ENCODE measurements at places on chromosomes 16 and 17.

DNA sequence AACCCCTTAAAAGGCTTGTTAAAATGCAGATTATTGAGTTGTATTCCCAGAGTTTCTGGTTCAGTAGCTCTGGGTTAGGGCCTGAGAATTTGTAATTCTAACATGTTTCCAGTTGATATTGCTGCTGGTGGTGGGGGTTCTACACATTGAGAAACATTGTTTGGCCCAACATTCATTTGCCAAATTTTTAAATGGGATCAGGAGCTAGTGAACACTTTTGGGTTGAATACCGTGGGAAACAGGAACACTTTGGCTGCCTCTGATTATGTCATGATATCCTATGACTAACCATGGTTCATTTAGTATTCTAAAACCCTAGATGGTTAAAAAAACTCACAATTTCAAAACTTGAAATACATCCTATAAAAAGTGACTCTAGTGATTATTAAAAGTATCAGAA, 89.3 kb downstream of the RPGRIP1L start:
- DNase-seq = no peak

DNA sequence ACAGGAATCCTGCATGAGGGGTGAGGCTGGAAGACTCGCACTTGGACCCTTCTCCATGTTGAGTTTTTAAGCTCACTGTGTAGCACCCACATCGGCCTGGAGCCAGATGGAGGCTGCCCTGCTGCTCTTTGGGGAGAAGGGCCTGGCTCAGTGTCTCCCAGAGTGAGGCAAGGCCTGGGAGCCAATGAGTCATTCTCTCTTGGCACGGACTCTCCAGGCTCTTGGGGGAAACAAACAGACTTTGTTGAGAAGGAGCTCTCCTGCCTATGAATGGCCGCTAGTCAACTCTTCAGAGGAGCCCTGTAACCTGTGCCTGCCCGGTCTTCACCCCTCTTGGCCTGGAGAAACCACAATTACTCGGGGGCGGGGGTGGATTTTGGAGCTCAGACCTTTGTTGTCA, 50.8 kb upstream of the MAF start:
- DNase-seq = no peak

DNA sequence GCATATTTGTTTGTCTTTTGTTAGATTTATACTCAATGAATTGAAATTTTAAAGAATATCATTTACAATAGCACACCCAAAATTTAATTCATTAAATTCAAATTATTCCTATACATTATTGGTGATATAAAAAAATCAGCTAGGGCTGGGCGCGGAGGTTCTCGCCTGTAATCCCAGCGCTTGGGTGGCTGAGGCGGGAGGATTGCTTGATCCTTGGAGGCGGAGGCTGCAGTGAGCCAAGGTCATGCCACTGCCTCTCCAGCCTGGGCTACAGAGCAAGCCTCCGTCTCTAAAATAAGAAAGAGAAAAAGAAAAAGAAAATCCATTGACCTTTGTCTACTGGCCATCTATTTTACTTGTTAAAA, 4.5 kb upstream of the PRDM7 start:
- DNase-seq = no peak

DNA sequence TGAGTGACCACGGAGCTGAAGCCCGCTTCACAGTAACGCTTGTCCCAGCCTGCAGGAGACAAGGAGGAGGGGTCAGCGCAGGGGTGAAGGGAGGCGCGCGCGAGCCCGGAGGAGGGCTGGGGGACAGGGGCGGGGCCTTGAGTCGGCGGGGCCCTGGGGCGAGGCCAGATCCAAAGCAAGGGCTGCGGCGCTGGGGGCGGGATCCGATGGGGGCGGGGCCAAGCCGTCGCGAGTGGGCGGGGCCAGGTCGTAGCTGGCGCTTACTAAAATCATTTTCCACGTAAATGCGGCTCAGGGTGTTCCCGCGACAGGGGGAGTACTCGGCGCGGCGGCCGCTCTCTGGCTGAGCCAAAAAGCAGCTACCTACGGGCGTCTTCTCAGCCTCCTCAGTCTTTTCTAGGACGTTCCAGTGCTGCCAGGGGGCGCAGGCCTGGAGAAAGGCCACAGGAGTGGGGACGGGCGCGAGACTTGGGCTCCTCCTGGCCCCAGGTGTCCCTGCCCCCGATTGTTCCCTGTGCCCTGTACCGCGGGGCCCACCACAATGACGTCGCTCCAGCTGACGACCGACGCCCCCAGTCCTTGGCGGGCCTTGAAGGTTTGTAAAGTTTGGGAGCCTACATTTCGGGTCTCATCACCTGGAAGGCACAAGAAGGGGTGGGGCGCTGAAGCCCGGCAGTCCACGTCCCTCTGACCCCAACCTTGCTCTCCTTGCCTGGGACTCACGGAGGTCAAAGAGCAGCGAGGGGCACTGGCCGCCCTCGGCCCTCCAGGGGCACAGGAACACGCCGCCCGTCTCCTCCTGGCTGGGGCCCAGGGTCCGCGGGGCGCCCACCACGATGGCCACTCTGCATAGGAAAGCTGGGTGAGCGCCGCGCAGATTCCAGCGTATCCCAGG, 3.9 kb downstream of the ITGA2B start:
- no peak for DNase-seq

GRCh38 chr17:50635982-50636803, 1.5 kb downstream of the ABCC3 start:
- no peak for DNase-seq

GRCh38 chr16:72884037-72884436, 163.9 kb downstream of the ZFHX3 start:
- no peak for DNase-seq

DNA sequence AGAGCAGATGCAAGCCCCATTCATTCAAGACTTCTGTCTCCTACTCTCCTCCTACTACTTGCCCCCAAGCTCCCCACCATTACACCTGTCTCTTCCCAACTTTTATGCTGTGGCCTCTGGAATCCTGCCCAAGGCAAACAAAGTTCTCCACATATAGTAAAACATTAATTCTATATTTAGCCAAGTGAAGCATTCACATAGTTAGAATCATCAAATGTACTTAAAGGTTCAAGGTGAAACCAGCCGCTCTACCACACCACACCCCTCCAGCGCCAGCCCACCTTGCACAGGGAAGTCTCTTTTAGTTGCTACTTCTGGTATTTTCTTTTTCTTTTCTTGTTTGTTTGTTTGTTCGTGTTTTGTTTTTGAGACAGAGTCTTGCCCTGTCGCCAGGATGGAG, 25.4 kb upstream of the GUCY2D start:
- DNase-seq = no peak

DNA sequence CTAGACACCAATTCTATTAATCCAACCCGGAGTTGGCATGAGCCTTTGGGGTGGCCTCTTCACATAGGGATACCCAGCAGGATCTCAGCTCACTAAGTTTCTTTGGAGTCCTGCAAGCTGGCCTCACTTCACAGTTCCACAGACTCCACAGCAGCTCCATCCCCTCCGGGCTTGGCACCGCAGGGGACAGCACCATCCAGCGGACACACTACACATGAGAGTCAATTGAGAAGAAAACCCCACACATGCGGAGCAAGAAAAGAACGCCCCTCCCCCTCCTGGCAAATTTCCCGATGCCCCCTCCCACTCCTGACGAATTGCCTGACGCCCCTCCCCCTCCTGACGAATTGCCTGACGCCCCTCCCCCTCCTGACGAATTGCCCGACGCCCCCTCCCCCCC, 31.1 kb downstream of the KLHDC4 start:
- no peak for DNase-seq

- no peak for DNase-seq
These were observed 159.1 kb downstream of the WWOX start for GRCh38 chr16:78258375-78259065.

DNA sequence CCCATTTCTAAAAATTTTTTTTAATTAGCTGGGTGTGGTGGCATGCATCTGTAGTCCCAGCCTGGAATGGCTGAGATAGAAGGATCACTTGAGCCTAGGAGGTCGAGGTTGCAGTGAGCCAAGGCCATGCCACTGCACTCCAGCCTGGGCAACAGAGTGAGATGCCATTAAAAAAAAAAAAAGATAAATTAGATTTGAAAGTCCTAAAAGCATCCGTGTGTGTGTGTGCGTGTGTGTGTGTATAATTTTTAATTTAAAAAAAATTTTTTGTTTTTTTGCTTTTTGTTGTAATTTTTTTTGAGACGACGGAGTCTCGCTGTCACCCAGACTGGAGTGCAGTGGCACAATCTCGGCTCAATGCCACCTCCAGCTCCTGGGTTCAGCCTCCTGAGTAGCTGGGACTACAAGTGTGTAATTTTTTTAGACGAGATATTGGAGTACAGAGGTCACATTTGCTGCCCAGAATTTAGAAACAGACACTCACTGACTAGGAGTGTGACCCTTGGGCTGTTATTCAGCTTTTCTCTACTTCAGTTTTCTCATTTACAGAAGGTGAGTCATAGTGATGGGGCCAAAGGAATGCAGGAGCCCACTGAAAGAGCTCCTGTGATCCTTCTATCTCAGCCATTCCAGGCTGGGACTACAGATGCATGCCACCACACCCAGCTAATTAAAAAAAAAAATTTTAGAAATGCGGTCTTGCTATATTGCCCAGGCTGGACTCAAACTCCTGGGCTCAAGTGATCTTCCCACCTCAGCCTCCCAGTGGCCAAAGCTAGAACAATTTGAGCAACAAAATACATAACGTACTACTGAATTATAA, 25.5 kb upstream of the TBX4 start:
- no peak for DNase-seq

- no peak for DNase-seq
These were observed 232.7 kb downstream of the SOX9 start for GRCh38 chr17:72353502-72353901.

- no peak for DNase-seq
These were observed 107.6 kb downstream of the SPACA3 start for GRCh38 chr17:33099252-33099651.

- no peak for DNase-seq
These were observed 22.7 kb upstream of the TNFRSF13B start for GRCh38 chr17:16994631-16995030.

- DNase-seq = no peak
These were observed 732 bp downstream of the PNPO start for GRCh38 chr17:47942096-47942510.

GRCh38 chr16:180101-180675, at the start of gene HBQ1:
Gene HBQ1, plus strand, starts transcription at chr16:180459. Its CDS starts 28 bp downstream, at chr16:180487.
- no peak for DNase-seq

- DNase-seq = no peak
These were observed 74.3 kb downstream of the LMF1 start for GRCh38 chr16:896261-897199.

- DNase-seq = no peak
These were observed 38.2 kb downstream of the RTN4RL1 start for GRCh38 chr17:1986783-1987451.

- DNase-seq = no peak
These were observed 59.4 kb downstream of the CMC2 start for GRCh38 chr16:80947239-80947638.

DNA sequence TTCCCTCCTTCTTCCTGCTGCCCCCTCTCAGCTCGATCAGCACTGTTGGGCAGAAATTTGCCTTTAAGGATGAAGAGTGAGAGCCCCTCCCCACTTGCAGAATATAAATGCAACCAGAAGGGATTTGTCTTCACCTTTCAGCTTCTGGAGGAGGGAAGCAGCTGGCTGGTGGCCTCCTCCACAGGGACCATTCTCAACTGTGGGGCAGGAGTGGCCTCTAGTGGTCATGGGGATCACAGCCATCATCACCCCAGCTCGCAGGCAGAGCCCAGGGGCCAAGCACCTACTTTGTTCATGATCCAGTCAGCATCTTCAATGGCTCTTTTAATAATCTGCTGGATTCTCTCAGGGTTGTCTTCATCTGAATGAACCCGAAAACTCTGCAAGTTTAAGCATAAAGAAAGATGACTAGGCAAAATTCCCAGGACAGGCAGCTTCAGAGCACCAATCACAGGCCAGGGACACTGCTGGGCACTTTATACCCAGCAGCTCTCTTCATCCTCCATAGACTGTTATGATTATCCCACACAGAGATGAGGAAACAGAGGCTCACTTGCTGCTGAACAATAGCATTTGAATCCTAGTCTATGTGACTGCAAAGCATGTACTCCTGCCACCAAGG, 13.1 kb downstream of the LYRM9 start:
- DNase-seq = peak; percentile 42

- DNase-seq = no peak
These were observed 53.6 kb downstream of the ABAT start for GRCh38 chr16:8727857-8728618.

- DNase-seq = no peak
These were observed 39.0 kb downstream of the PRKCB start for GRCh38 chr16:23874613-23875294.

GRCh38 chr16:88912556-88912955, 46.1 kb upstream of the PABPN1L start:
- DNase-seq = no peak

DNA sequence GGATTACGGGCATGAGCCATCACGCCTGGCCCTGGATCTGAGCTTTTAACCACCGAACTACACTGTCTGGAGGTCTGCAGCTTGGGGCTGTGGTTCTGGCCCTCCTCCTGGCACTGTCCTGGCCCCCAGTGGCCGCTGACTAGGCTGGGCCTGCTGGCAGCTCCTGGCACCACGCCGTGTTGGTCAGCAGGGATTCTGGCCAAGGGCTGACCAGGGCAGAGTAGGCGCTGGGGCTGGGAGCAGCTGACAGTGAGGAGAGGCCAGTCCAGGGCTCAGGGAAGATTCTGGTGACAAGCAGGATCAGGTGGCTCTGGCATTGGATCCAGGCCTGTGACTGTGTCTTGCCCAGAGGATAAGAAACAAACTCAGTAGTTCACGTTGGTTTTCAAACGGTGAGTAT, 14.6 kb downstream of the EEF2K start:
- no peak for DNase-seq

DNA sequence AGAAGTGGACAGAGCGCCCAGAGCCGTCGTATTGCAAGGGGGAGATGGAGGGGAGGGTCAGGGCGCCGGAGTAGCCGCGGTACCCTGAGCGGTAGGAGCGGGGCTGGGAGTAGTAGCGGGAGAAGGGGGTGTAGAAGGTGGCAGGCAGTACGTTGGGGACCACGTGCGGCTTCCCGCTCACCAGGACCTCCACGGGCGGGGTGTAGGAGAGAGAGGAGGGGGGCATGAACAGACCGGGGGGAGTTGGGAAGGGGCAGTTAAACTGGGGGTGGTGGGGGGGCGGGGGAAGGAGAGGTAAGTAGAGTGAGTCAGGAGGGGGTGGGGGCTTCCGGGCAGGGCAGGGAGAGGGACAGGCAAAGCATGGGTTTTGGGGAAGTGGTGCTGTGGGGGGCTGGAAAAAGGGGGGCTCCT, 16.8 kb downstream of the ST6GALNAC2 start:
- no peak for DNase-seq

- DNase-seq = no peak
These were observed 155.9 kb upstream of the MYOCD start for GRCh38 chr17:12509801-12510200.

- DNase-seq = no peak
These were observed 4.2 kb downstream of the METRNL start for GRCh38 chr17:83083368-83084201.

DNA sequence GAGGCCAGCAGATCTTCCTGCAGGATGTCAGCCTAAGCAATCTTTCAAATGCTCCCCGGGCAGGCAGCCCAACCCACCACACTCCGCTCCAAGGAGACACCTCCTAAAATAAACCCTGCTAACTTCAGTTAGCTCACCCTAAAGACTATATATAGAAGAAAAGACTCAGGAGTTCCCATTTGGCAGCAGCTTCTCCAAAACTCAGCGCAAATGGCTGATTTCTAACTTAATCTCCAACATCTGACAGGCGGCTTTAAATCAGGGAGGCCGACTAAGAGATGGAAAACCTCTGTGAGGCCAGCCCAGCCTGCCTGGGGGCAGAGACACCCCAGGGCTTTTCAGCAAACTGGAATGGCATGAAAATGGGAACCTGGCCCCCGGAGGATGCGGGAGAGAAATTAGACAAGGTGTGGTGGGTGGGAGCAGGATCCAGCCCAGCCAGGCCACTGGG, 91.6 kb downstream of the XYLT1 start:
- no peak for DNase-seq

All from NCI-H2107 (cell line).